Lung microvascular endothelial cell (primary cell): ENCODE measurements at places on chromosomes 13 and 19.

GRCh38 chr19:2636897-2637683, 65.4 kb downstream of the GNG7 start:
- peak; percentile 56 for DNase-seq

DNA sequence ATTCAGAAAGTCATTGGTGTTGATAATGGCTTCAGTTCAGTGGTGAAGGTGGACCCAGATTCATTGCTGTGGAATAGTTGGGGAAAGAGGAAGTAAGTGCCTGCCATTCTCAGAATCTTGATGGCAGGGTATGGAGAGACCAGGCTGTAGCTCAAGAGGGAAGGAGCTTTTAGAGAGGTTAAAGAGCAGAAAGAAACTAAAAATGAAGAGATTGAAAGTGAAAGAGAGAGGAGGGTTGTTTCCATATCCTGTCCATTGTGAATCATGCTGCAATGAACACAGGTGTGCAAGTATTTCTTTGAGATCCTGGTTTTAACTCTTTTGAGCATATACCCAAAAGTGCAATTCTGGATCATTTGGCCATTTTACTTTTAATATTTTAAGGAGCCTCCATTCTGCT, 12.5 kb downstream of the GJB6 start:
- no peak for DNase-seq

DNA sequence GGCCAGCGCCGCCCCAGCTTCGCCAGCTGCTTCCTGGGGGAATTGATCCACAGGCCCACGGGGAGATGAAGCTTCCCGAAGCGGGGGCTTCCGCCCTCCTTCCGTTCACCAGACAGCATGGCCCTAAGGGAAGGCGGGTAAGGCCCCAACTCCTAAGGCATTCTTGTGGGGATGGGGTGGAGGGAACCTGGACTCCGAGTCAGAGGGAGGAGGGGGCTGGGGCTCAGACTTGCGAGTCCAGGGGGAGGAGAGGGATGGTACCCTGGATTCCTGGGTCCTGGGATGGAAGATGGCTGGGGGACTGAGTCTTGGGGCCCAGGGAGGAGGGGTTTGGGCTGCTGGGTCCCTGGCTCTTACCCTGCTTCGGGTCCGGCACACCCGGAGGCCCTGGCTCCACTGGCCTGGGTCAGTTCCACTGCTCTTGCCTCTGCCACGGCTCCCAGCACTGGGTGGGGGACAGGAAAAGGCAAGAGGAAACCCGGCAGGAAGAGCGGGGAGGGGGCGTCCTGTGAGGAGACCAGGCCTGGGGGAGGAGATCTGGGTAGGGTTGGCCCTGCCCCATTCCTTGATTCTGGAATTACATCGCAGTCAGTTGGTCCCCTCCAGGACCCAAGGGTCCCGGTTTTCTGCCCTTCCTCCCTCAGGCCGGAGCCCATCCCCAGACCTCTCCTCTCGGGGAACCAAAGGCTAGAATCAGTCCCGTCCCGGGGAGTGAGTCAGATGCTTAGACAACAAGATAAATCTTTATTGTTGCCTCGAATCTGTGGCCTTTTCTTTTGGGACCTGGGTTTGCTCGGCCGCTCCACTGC, at the start of gene RASIP1:
Gene RASIP1, minus strand, starts transcription at position 447 of the 809 bp plus-strand sequence. Its CDS starts 328 bp downstream, at position 119.
- DNase-seq: peak; percentile 65

DNA sequence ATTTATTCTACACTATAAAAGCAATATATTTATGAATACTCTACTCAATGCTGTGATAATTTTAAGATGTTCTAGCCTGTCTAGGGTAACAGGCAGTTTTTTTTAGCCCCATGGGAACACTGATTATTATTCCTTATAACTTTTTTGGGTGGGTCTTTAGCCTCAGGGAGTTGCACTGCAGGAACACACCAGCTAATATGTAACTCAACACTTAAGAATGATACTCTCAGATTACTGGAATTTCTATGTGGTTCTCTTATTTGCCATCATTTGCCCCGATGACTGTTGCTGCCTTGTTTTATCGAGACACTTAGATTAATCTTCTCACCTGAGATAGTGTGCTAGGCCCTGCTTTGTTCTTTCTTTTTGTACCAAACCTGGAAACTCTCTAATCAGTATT, 396.9 kb upstream of the SLITRK1 start:
- no peak for DNase-seq

DNA sequence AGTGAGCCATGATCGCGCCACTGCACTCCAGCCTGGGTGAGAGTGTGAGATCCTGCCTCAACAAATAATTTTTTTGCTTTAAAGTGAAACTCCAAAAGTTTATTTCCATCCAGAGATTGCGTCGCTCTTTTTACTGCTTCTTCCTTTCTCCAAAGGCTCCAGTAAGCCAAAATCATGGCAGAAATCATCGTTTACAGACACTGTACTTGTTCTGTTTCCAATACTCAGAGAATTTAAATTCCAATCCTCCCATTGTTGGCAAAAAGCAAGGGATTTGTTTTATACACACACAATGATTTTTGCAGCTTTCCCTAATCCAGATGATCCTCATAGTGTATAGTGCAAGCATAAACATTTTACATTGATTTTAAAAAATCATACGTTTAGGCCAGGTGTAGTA, 15.3 kb downstream of the FBXO27 start:
- DNase-seq: no peak

DNA sequence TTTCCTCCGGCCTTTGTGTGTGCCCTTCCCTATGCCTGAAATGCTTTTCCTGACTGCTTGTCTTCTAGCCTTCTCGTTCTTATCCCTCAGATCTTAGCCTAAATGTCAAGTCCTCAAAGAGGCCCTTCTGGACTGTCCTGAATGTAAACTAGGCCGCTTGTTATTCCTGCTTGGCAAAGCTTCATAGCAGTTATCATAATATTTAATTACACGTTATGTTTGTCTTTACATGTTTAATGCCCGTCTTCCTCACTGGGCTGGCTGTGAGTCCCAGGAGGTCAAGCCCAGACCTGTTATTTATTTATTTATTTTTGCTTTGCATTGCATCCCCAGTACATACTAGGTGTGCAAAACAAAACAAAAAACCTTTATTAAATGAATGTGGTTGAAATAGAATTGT, 62.7 kb downstream of the SIPA1L3 start:
- DNase-seq: no peak

DNA sequence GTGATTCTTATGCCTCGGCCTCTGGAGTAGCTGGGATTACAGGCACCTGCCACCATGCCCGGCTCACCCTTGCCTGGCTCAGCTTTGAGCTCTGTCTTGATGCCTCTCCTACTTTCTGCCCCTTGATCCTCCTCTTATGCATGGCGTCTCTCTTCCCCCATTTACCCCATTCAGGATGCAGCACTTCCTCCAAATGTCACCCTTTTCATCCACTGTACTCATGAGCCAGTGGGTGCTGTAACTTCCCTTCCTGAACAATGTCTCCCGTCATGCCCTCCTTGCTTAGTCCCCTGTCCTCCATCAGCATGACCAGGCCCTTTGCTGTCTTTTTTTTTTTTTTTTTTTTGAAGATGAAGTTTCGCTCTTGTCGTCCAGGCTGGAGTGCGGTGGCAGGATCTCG, 3.4 kb upstream of the SIGLEC9 start:
- no peak for DNase-seq

GRCh38 chr19:28497137-28497536, 715.8 kb downstream of the UQCRFS1 start:
- DNase-seq: peak; percentile 11

DNA sequence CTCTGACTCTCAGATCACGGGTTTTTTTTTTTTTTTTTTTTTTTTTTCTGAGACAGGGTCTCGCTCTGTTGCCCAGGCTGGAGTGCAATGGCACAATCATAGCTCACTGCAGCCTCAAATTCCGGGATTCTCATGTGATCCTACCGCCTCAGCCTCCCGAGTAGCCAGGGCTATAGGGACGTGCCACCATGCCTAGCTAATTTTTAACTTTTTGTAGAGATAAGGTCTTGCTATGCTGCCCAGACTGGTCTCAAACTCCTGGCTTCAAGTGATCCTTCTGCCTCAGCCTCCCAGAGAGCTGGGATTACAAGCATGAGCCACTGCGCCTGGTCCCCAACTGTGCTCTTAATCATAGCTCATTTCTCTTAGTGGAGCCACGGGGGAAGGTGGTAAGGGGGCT, 4.6 kb upstream of the GRAMD1A start:
- DNase-seq: no peak

DNA sequence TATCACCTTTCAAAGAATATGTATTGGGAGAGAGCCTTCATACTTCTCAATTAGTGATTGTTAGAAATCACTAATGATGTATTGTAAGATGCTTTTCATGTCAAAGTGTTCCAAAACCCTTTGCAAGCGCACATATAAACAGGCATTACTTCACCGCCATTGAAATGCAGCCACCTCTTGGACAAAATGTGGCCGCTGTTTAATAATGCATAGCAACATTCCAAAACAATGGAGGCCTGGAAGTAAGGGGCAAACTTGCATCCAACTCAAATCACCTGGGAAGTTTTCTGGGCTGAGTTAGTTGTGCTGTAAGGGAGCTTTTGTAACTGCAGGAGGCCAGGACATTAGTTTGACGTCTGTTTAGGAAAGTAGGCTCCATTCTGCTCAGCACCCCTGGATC, 438.1 kb downstream of the FGF9 start:
- no peak for DNase-seq

DNA sequence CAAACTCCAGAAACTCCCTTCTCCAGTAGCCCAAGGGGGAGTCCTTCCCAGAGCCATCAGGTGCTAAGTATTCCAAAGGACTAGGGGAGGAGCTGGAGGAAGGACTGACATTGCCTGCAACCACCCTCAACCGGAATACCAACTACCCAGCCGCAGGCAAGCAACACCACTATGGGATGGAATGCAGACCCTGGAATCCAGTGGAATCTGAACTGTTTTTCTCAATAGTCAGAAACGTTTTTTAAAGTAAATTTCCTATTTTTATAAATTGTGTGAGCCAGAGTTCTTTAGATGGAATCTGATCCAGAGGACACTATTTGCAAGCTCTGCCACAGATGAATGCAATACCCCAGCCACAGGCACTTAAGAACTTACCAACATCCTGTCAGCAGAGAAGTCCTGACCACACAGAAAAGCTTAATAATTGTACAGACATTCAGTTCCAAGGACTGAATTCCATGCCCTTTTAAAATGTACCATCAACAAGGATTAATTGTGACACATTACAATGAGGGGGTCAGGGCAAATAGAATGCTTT, 92.1 kb downstream of the USP12 start:
- no peak for DNase-seq

DNA sequence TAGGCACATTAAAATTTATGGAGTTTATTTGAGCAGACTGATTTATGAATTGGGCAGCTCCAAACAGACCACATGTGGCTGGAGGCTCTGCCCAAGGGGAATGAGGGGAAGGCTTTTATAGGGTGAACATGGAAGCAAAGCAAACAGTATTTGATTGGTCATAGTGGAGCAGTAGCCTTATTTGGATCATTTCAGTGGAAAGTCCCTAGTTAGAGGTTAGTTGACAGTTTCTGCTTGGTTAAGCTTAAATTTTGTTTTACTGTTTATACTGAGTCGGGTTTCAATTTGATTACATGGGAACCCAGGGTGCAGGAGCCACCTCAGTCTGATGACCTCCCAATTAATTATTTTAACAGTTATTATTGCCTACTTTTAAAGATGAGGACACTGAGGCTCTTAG, 140.5 kb downstream of the NDFIP2 start:
- no peak for DNase-seq

DNA sequence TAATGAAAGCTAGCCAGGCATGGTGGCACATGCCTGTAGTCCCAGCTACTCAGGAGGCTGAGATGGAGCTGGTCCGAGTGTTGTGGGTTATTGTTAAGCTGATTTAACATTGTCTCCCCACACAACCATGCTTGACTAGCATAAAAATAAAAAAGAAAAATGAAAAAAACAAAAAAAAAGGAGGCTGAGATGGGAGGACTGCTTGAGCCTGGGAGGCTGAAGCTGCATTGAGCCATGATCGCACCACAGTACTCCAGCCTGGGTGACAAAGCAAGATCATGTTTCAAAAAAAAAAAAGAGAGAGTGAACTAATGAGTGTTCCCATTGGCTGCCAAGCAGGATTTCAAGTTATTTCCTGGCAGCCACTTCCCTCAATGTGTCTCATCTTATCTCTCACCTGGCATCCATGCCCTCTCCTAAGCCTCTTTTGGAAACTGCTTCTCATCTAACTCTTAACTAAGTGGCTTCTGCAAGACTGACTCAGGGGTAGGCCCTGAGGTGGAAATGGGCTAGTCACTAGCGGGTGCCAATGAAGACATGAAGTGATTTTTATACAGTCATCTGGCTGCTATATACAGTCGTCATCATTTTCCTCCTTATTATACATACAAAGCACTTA, 4.9 kb downstream of the THAP8 start:
- no peak for DNase-seq

DNA sequence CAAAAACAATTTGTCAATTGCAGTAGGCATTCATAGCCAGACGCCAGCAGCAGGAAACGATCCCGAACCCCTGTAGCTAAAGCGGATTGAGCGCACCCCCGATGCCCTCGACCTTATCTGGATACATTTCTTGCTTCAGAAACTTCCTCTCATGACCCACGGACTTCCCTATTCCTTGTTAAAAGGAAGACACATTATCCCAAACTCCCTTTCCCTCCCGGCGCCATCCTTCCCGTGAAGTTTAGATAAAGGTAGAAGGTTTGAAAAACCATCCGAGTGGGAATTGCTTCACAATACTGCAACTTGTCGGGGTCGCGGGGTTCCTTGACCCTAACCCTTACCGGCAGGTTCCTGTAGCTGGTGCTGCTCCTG, 977 bp downstream of the PCDH20 start:
- no peak for DNase-seq

- no peak for DNase-seq
Observed at GRCh38 chr13:37615276-37615675, 16.7 kb upstream of the POSTN start.

DNA sequence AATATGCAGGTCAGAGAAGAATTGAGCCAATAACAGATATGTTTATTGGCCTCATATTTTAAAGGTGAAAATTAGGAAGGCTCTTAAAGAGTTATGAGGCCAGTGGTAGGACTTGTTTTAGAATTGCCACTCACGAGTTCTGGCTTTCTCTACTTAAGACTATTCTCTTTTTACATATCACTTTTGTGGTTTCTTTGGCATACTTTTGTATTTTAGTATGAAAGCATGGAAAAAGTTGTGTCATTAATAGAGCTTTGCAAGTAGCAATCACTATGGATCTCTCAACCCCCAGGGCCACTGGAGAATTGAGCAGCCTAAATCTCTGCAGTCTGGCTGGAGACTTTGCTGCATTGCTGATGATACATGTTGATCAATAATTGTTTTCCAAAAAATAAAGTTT, 64.6 kb upstream of the SOX21 start:
- DNase-seq: no peak

GRCh38 chr13:27960362-27961226, 8.5 kb downstream of the CDX2 start:
- DNase-seq: peak; percentile 40

GRCh38 chr19:46480415-46480814, 9.1 kb upstream of the PNMA8A start:
- DNase-seq: no peak

DNA sequence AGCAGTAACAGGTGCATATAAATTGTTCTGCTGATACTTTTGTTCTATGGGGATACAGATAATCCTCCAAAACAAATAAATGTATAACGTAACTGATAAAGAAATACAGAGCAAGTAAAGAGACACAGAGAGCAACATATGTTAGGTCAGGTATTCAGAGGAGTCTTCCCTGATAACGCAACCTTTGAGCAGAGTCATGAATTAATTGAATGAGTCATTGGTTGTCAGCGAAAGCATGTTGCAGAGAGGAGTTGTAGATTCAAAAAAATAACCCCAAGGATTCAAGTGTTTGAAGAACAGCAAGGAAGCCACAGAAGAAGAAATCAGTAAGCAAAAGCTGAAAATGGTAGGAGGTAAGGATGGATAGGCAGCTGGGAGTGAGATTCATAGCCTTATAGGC, 245.2 kb downstream of the TBC1D4 start:
- no peak for DNase-seq
